ENCODE measurements at places on chromosomes 5 and 9. TPM values are rescaled to one million over a fixed set of nuclear protein-coding genes. Genes with fewer than 3 reads are reported as not detected.

Gene REEP2
- total RNA-seq, result 2.2 TPM

- DNase-seq, result no peak
Measured at GRCh38 chr9:134706522-134706921, 64.9 kb downstream of the COL5A1 start.

DNA sequence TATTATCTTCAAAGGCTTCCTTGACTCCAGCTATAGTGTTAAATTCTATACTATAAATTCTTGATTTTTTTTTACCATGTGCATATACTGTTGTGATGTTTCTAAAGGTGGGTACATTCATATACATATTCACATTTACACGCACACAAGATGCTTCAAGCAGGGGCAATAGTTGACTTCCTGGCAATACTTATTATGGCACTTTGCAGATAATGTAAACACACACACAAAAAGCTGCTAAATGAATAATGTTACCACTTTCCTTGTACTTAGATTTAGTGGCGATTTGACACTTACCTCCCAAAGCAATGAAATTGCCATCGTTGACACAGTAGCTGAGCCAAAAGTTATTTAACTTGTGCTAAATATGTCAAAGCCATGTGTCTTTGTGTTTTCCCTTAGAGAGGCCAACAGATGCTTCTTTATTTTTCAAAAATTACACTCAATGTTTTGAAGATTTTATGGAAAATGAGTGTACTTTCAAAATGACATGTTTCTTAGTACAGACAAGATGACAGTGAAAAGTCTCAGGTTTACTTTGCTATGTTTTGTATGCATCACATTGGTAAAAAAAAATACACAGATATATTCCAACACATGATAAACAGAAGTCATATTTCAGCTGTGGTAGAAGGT is 12.2 kb upstream of the ERAP2 start:
- no peak for DNase-seq

DNA sequence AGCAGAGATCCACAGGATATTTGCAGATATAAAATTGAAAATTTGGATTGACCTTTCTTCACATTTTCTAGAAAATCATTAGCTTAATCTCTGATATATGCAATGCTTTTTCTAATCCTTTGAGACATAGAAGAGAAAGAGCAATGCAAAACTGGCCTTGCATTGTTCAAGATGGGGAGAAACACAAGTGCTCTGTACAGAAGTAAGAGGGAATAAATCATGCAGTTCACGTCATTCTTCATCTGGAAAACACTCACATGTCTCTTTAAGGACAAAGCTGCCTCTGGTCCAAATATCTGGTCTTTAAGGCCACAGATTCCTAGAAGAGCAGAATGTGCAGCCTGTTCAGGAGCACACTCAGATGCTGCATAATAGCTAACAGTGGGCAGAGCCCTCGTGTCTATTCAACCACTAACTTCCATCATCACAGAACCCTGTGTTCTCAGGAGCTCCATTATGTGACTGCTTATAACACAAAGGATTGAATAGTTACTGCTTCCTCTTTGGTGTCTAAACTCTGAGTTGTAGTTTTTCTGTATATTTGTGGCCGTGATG is 277.5 kb downstream of the PLK2 start:
- DNase-seq, result no peak

Gene PCDHGA11
- total RNA-seq, result 16.5 TPM

DNA sequence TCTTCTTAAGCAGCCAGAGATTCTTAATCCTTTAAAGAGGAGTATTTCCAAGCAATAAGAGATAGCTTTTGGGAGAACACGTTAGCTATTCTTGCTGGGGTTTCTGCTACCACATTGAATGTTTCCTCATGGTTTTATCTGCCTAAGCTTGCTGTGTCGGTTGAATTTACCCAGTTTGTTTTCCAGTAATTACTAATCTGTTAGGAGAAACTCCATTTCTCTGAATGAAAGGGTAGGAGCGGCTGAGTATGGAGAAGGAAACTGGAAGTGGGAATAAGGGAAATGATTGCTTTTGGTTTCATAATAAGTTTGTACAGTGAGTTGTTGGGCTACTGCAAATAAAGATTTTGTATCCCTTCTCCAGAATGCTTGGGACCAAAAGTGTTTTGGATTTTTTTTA is 1.2 kb downstream of the JAK2 start:
- peak; percentile 39 for DNase-seq

DNA sequence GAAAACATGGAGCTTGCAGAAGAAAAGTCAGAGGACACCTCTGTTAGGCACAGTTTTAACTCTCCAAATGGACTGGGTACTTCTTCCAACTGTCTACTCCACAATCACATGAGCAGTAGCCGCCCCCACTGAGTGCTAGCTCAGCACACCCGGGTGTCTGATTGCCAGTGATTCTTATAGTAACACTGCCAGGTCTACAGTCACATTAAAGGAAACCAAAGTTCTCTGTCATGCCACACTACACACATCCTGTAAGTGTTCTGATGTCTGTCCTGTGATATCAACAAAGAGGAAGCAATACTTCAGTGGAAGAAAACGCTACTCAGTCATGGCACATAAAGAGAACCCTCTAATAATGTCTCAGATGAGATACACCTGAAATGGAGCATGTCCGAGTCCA is at the start of gene HAVCR2:
TSS of gene HAVCR2 (minus strand) at position 69 of the 400 bp plus-strand sequence. CDS start at position 8, 61 bp downstream.
- no peak for DNase-seq

- no peak for DNase-seq
Measured at GRCh38 chr9:110041452-110041851, 166.5 kb downstream of the C9orf152 start.

Gene ZNF618
- 13.6 TPM for total RNA-seq

Gene FOXD1
- 17.0 TPM for total RNA-seq

DNA sequence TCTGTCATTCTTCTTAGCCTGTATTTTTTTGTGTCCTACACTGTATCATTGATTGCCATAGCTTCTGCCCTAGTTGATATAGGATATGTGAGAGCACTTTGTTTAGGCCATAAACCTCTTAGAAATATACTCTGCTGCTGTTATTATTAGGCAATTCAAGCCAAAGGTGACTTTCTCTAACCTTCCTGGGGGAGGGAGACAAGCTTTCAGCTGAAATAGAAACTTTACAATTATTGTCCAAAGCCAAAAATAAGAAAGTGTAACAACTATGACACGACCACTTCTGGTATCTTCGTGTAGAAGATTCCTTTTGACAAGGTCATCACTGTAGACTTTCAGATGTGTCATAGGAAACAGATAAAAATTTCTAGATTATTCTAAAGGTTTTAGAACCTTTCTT is 12.2 kb upstream of the CSNK1A1 start:
- DNase-seq, result peak; percentile 73

Measured in osteoblast (primary cell).